ENCODE measurements at places on chromosomes 11 and 22.

GRCh38 chr11:134663506-134664313 is 251.7 kb upstream of the B3GAT1 start:
- DNase-seq: no peak

DNA sequence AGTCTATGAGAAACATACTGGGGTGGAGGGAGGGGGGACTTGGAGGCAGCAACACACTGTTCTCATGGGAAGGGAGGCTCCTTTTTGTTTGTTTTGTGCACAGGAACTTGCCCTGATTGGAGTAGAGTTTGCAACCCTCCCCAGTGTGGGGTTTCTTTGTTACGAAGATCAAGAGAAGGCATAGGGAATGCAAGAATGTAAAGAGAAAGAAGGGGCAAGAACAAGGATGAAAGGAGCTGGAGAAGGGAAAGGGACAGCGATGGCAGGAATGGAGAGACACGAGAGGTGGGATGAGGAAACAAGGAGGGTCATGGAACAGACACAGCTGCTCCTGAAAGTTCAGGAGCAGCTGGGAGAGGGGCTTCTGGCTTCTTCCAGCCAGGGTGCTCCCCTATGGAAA is 611.7 kb downstream of the NTM start:
- DNase-seq: no peak

DNA sequence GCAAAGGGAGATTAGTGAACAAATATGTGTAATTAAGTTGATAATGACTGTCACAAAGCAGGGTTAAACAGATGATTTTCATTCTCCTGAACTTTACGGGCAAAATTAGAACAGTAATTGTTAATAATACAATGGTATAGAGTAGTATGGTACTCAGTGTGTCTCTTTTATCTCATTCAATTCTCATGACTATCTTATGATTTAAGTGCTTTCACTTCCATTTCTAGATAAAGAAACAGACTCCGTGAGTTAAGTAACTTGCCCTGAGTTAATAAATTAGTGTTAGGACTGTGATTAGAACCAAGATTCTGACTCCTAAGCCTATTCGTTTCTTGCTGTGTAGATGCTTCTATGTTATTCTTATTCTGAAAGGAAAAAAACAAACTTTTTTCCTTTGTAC is 22.0 kb downstream of the PIH1D2 start:
- DNase-seq: no peak

DNA sequence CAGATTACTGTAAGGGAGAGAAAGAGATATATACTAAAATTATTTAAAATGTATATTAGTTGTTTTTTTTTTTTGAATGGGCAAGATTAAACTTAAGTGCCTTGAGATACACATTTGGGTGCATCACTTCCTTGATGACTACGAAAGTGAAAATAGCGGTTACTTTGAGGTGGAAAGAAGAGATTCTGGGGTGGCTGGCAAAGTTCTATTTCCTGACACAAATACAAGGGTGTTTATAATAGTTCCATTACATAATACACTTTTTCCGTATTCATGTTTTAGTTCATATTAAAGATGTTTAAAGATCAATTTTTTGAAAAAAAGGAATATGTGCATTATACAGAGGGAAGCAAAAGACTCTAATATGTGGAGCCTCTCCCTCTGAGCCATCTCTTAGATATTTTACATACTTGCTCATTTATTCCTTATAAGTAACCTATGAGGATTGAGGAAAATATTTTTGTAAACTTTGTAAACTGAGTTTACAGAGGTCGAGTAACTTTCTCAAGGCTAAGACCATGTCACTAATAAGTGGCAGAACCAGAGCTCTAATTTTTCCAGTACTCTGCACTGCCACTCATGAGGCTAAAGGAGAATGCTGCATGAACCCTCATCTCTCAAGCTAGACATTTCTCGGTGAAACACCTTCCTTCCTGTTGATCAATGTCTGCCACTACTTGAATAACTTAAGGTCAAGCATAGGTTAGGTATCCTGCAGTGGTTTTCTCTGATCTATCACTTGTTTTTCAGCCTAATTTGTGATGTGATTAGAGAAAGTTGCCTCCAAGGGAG is 58.6 kb downstream of the DDIAS start:
- DNase-seq: no peak

GRCh38 chr22:19622061-19622441 is 92.3 kb upstream of the SEPTIN5 start:
- DNase-seq: no peak

All from NCI-H187 (cell line).